ENCODE measurements at places on chromosomes 5 and 9. TPM values are rescaled to one million over a fixed set of nuclear protein-coding genes. Genes with fewer than 3 reads are reported as not detected.

- H3K27ac ChIP-seq: no peak overlapping the region
- no peak for DNase-seq
- H3K36me3 ChIP-seq: peaks cover 12% of the 10 kb centered on the region
- H3K4me3 ChIP-seq: no peak overlapping the region
- no peaks in the 10 kb centered on the region for H3K4me1 ChIP-seq
- H3K27me3 ChIP-seq: no peaks in the 10 kb centered on the region
These were observed 34.2 kb downstream of the MARCHF6 start for GRCh38 chr5:10387690-10388089.

DNA sequence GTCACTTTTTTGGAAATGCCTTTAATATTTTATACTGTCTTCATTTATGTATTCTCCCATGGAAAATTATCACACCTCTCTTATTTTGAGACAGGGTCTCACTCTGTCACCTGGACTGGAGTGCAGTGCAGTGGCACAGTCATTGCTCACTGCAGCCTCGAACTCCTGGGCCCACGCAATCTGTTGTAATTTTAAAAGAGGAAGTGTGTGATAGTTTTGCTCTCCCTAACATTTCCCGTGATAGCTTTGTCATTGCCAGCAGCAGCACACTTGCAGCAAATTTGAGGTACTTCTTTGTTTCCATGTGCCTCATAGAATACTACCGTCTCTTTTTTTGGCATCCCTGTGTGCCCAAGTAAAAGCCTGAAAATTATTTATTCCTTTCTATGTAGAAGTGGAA lies 103.5 kb downstream of the RNF180 start:
- H3K27me3 ChIP-seq: no peaks in the 10 kb centered on the region
- no peaks in the 10 kb centered on the region for H3K36me3 ChIP-seq
- H3K4me3 ChIP-seq: no peak overlapping the region
- H3K4me1 ChIP-seq: no peaks in the 10 kb centered on the region

DNA sequence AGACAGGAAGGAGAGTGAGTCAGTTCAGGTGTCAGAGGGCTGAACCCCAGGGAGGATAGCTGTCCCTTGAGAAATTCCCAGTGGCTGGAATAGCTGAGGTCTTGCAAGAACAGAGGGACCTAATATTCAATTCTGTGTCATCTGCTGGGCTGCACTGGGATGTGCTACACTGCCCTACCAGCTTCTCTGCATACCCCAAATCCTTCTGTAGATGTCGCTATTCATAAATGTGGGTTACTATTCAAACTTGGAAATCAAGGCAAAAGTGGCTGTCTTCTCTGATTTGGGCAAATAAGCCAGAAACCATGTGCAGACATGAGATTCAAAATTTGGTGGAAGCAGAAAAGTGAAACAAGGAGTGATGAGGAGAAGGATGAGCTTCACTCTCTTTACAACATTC lies 16.3 kb downstream of the TNFSF8 start:
- no peaks in the 10 kb centered on the region for H3K4me1 ChIP-seq

GRCh38 chr5:10511741-10512640 lies 51.9 kb upstream of the ANKRD33B start:
- H3K4me3 ChIP-seq: no peak overlapping the region
- no peaks in the 10 kb centered on the region for H3K36me3 ChIP-seq
- no peak overlapping the region for H3K27ac ChIP-seq
- H3K27me3 ChIP-seq: no peaks in the 10 kb centered on the region

Gene CER1
- 2.0 TPM for total RNA-seq

DNA sequence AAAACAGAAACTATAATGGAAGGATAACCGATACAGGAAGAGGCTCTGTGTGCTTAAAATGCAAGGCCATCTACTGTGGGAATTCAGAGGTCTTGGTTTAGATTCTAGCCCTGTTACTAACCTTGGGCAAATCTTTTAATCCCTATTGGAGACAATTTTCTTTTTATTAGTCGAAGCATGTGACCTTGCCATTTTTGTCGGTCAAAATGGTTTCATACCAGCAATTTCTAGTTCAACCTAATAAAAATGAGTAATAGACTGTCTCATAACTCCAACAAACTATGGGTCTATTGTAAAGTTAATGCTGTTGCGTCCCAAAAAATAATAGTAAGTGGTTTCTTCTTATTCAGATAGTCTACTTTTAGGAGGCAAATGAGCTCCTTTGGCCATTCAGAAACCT lies 38.4 kb downstream of the PRR16 start:
- H3K4me3 ChIP-seq: no peak overlapping the region
- no peak for DNase-seq
- H3K4me1 ChIP-seq: no peaks in the 10 kb centered on the region
- H3K27ac ChIP-seq: no peak overlapping the region
- H3K27me3 ChIP-seq: no peaks in the 10 kb centered on the region

Gene HTR4
- total RNA-seq: not detected

DNA sequence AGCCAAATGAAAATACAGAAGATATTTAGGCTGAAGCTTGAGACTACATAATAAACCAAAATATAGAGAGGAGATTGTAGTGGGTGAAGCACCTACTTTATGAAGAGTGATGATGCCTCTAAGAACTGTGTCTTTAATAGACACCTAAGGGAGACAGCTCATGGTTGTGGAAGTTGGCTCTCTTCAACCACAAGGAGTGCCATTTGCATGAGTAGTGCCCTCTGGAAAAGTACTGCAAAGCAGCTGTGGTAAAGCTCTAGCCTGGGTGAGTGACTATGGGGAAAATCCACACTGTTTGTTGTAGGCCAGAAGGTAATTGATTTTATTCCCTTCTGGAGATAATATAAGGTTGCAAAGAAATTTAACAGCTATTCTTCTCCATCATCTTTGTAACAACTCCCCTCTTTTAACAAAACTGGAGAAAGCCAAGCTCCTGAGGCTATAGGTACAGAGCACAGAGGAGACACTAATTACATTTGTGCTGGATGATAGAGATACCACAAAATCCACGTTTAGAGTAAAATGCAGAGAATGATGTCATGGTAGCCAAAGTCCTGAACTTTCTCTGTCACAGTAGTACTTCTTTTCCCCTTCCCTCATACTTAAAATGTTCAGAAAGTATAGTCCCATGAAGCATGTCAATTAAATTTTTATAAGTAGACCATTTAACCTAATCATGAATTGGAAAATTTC lies 122.8 kb downstream of the STARD4 start:
- H3K27me3 ChIP-seq: no peaks in the 10 kb centered on the region
- H3K27ac ChIP-seq: no peak overlapping the region
- no peaks in the 10 kb centered on the region for H3K36me3 ChIP-seq
- no peak for DNase-seq
- H3K4me1 ChIP-seq: no peaks in the 10 kb centered on the region

Gene PCDHGC4
- total RNA-seq: 1.6 TPM

DNA sequence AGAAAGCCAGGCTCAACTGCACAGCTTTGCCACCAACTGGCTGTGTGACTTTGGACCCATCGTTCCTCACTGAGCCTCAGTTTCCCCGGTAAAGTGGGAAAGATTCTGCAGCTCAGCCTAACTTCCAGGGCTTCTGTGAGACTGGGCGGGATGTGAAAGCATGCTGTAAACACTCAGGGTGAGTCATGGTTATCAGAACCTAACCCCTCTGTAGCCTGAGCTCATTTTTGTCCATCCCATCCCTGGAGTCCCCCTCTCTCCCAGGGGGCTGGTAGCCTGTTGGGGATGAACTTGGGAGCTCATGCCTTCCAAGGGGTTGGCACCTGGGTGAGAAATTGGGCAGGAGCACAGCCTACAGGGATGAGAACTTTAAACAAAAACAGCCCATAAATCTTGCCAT lies 2.3 kb downstream of the CCDC69 start:
- no peaks in the 10 kb centered on the region for H3K27me3 ChIP-seq
- no peak for DNase-seq
- no peaks in the 10 kb centered on the region for H3K36me3 ChIP-seq
- H3K4me3 ChIP-seq: no peak overlapping the region
- H3K27ac ChIP-seq: no peak overlapping the region
- peaks cover 39% of the 10 kb centered on the region for H3K4me1 ChIP-seq

Gene DCTN4
- 30.6 TPM for total RNA-seq

Gene SLC27A6
- 0.99 TPM for total RNA-seq

DNA sequence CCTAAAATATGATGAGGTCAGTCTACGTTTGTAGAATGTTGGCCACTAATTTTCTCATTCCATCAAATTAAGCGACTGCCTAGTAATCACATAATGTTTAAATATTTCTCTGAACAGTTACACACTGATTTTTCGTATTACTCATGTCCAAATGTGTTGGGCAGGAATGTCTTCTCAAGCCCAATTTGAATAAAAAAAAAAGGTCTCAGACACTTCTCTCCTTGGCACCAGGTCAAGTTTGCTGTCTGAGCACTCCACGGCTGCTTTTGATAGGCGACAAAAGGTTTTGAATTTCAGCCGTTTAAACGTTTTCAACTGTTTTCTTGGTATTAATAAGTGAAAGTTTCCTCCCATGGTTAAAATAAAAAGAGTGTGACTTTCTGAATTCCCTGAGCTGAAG lies 542.1 kb downstream of the IRX1 start:
- H3K36me3 ChIP-seq: no peaks in the 10 kb centered on the region
- H3K27me3 ChIP-seq: peaks cover 4% of the 10 kb centered on the region
- DNase-seq: no peak
- H3K27ac ChIP-seq: no peak overlapping the region

Measured in body of pancreas (tissue), 4 donors.